ENCODE measurements at places on chromosomes 11 and 22. TPM values are rescaled to one million over a fixed set of nuclear protein-coding genes. Genes with fewer than 3 reads are reported as not detected.

Gene RRAS2
- 30.7 TPM for total RNA-seq

Gene CCDC134
- total RNA-seq = 33.3 TPM

Gene TMEM45B
- total RNA-seq = 13.3 TPM

Gene TBC1D22A
- total RNA-seq = 40.3 TPM

Gene SAAL1
- total RNA-seq = 32.1 TPM

Gene HORMAD2
- total RNA-seq = not detected

Gene CARD18
- total RNA-seq = not detected

GRCh38 chr11:67422891-67423290, 5.4 kb upstream of the RPS6KB2 start:
- peak; percentile 77 for DNase-seq

GRCh38 chr11:69926376-69927050, 107.3 kb upstream of the FGF3 start:
- DNase-seq = no peak

- no peak for DNase-seq
Measured at GRCh38 chr22:35530700-35531099, 9.9 kb upstream of the RASD2 start.

DNA sequence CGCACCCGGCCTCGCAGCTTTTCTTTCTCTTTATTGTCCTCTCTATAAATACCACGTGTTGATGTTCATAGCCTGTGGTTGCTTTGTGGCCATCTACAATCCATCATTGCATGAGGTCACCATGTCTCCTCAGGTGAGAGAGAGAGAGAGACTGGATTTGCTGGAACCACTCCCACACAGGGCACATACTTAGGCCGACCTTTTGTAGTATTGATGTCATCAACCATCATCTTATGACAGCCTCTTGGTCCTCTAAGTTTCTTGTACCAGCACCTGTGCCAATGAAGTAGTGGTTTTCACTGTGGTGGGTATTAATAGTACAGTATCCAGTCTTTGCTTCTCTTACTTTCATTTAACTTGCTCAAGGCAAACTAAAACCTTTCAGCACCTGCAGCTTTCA, 22.8 kb upstream of the P2RY6 start:
- peak; percentile 47 for DNase-seq

GRCh38 chr11:25775603-25776002, 556.3 kb upstream of the ANO3 start:
- DNase-seq = no peak

GRCh38 chr11:16013649-16014275, 342.6 kb downstream of the SOX6 start:
- no peak for DNase-seq

DNA sequence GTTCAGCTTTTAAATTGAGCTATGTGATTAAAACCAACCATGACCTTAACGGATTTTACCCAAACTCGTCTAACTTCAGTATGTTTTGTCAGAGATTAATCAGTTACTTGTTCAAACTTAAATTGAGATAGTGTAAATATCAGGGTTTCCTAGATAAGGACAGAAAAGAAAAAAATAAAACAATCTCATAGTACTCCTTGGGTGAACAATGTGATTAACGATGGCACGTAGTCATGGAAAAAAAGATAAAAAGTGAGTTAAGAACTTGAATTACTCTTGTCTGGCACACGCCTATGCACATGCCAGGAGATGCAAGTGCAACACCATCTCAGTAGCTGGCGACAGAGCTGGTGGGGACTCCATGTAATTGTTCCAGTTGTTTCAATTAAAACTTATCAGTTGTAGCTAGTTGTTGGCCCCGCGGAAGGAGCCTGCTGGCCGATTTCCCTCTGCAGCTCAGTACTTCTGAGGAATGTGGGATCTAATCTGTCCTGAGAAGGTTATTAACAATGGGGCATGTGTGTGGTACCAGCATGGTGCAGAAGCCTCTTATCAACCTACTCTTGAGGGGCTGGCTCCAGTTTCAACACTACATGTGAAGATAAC, 3.0 kb downstream of the RASSF10 start:
- DNase-seq = no peak

- DNase-seq = no peak
Measured at GRCh38 chr22:25154667-25154999, 45.0 kb upstream of the CRYBB3 start.

GRCh38 chr11:32774081-32774480, 20.4 kb downstream of the CCDC73 start:
- no peak for DNase-seq

- no peak for DNase-seq
Measured at GRCh38 chr11:126669416-126669815, 313.9 kb downstream of the ST3GAL4 start.

Data from PC-9 (cell line).